ENCODE measurements at places on chromosomes 13 and 19. TPM values are rescaled to one million over a fixed set of nuclear protein-coding genes. Genes with fewer than 3 reads are reported as not detected.

Gene CD22
- 385 TPM for total RNA-seq

Gene TMC4
- total RNA-seq: not detected

Gene WDR88
- total RNA-seq: not detected

Gene NOVA2
- total RNA-seq: 5.4 TPM

Gene DAPK3
- total RNA-seq: 46.7 TPM

Gene KIR2DL1
- total RNA-seq: 0.51 TPM

Gene TEX101
- total RNA-seq: not detected

Gene GPR12
- total RNA-seq: not detected

Gene ZNF552
- total RNA-seq: 12.8 TPM

Gene ATP4B
- not detected for total RNA-seq

Gene SLC25A42
- total RNA-seq: 25.3 TPM

Gene ASF1B
- 13.2 TPM for total RNA-seq

Gene CACNG6
- total RNA-seq: not detected

Gene TMEM221
- total RNA-seq: not detected

Gene SIGLEC14
- 84.4 TPM for total RNA-seq

Gene C19orf33
- 4.4 TPM for total RNA-seq

Gene FCER2
- total RNA-seq: 47.0 TPM

Data from spleen (tissue), 13 donors.